Ureter (tissue), 1 donor: ENCODE measurements at places on chromosomes 4 and X. TPM values are rescaled to one million over a fixed set of nuclear protein-coding genes. Genes with fewer than 3 reads are reported as not detected.

DNA sequence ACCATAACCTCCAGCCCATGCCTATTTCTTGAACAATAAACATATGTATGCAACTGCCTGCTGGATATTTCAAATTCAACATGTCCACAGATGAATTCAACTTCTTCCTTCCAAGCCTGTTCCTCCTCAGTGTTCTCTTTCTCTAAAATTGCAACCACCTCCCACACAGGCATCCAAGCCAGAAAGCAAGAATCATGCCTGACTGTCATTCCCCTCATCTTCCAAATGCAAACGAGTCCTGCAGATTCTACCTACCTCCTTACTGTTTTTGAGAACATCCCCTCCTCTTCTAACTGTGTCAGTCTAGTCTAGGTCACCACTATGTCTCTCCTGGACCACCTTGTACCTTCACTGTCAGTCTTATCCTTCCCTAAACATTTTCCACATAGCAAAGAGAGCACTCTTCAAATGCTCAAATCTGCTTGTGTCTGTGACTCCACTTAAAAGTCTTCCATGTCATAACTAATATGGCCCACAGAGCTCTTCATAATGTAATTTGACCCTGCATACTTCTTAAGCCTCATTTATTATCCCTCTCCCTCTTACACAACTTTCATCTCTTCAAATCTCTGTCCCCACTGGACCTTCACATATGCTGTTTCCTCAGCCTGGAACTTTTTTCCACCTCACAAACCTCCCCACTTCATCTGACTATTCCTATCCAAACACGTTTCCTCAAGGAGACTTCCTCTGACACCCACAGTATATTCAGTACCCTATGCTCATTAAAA lies 25.7 kb downstream of the MAPK10 start:
- no peak for DNase-seq

Gene GUCY1B1
- total RNA-seq, result 10.1 TPM

Gene LEF1
- total RNA-seq, result 20.7 TPM

Gene CXCL3
- not detected for total RNA-seq

DNA sequence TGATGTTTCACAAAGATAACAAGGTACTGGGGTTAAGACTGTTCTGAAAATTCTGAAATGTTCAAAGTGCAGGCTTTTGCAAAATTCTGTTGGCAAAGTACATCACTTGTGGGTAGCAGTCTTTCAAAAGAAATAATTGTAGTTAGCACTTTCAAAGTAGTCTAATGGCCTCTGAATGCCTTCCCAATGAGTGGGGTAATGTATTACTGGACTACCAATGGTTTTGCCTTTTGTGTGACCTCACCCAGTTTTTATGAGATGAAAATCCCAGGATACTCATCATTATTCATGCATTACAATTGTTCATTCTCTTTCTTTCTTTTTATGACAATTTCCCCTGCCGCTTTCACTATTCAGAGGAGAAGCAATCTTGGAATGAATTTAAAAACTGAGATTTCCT lies 686.1 kb downstream of the GLUD2 start:
- DNase-seq, result no peak

- peak; percentile 90 for DNase-seq
These were observed 25.8 kb upstream of the CHRNA9 start for GRCh38 chr4:40309250-40309774.

GRCh38 chrX:45592101-45592500 lies 391.4 kb upstream of the DIPK2B start:
- no peak for DNase-seq

GRCh38 chr4:120858776-120859175 lies 63.8 kb downstream of the PRDM5 start:
- no peak for DNase-seq

Gene GLRB
- total RNA-seq, result 2.4 TPM

DNA sequence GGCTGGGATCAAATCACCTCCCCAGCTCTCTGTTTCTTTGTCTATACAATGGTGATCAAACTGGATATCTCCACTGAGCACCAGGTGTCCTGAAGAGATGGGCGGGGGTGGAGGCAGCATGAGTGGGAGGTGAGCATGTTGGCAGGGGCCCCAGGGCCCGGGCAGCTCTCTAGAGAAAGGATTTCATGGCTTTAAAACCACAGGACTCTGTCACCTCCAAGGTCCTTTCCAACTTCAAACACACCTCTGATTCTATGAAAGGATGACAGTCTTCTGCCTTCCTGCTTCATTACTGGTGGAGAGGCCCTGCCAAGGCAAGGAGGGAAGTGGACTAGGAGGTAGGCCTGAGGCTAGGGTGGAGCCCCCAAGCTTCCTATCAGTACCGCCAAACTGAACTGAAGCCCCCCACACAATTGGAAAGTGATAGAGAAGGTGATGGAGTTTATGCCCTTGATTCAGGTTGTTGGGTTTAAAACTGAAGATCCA lies 38.6 kb downstream of the TRIM2 start:
- no peak for DNase-seq

GRCh38 chr4:164169591-164169990 lies 584.3 kb upstream of the SMIM31 start:
- no peak for DNase-seq

Gene NPY1R
- total RNA-seq, result 4.5 TPM

Gene FHIP1A
- 25.0 TPM for total RNA-seq

Gene LRIT3
- 0.65 TPM for total RNA-seq

GRCh38 chr4:141890279-141890678 lies 253.9 kb downstream of the IL15 start:
- DNase-seq, result no peak

GRCh38 chrX:150161193-150161592 lies 201.9 kb upstream of the MAMLD1 start:
- DNase-seq, result no peak

DNA sequence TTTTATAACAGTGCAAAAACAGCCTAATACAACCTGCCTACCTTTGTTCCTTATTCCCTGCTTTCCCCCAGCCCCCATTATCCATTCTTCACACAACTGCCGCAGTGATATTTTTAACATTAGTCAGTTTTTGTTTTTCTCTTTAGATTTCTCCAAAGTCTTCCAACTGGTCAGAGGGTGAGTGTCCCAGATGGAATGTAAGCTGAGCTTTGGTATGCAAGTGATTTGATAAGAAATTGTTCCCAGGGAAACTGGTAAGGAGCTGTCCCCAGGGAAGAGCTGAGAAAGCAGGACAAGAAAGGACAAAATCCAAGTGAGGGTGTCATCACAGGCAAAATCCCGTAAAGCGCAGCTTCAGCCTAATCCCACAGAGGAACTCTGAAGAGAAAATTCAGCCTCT lies 475.5 kb upstream of the ADGRL3 start:
- no peak for DNase-seq

- DNase-seq, result no peak
These were observed 26.4 kb upstream of the REPS2 start for GRCh38 chrX:16920075-16920474.

Gene FAM184B
- not detected for total RNA-seq

Gene GDPD2
- 1.5 TPM for total RNA-seq

Gene AKAP14
- not detected for total RNA-seq

Gene FAT1
- 185 TPM for total RNA-seq

DNA sequence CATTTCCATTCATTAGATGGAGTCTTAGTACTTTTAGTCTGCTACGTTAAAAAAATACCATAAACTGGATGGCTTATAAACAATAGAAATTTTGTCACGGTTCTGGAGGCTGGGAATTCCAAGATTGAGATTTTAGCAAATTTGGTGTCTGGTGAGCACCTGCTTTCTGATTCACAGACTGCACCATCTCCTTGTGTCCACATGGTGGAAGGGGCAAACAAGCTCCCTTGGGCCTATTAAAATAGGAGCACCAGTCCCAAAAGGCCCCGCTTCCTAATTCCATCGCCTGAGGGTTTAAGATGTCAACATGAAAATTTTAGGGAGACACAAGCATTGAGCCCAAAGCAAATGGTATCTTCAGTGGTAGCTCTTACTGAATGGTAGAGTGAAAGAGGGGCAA lies 120.5 kb upstream of the MAP9 start:
- no peak for DNase-seq

Gene GPC4
- 8.0 TPM for total RNA-seq

- no peak for DNase-seq
These were observed 34.6 kb upstream of the TBC1D9 start for GRCh38 chr4:140790765-140791164.

DNA sequence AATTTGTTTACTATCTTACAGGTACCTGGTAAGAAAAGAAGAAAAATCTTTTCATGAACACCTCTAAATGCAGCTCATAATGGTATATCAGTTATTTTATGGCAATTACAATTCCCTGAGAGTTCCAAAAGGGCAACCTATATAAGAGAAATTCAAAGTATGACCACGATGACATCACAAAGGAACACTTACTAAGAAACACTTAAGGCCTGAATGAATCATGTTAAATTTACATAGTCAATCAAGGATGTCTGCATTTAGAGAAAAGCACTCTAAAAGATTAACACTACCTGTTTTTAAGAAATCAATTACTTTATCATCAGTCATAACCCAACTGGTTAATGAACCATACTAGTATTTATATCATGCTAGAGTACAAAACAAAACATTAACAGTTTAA lies 63.9 kb downstream of the LCORL start:
- DNase-seq, result no peak

DNA sequence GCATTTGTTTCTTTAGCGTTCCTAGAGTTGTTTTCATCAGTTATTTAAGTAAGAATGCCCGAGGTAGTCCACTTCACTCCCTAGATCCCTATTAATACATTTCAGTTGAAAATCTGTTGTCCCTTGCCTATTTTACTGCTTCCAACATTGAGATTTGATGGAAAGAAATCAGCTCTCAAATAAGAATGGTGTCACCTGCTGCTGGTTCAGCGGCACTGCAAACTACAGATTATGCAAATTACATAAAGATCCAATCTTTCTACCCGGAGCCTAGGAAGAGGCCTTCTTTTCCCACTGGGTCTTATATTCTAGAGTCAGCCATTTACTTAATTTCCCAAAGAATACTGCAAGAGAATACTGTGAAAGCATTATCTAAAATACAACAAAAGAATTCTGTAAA lies 597.6 kb upstream of the MAGEB2 start:
- DNase-seq, result no peak

DNA sequence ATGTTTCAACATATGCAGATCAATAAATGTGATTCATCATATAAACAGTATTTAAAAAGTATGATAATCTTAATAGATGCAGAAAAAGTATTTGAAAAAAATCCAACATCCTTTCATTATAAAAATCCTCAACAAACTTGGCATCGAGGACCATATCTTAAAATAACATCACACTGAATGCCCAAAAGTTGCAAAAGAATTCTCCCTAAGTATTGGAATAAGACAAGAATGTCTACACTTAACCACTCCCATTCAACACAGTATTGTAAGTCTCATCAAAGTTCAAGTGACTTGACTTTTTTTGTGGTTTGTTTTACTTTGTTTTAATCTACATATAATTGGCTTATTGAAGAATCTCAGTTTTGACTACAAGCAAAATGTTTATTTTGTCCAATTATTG lies 779.0 kb upstream of the SLIT2 start:
- no peak for DNase-seq

DNA sequence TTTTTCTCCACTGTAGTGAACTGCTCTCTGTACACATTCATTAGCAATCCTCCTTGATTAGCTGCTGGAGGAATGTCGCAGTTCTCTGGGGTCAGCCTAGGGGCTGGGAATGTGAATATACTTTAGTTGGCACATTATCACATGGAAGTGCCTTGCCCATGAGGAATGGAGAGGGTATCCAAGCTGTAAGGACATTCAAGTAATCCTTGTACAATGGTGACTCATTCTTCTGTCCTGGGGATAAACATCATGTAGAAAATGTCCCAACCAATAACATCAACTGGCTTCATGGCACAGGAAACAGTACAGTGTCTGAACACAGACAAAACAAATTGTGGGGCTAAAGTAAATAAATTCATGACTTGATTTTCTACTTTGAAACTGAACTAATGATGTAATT lies 147.1 kb downstream of the GLRA2 start:
- DNase-seq, result no peak

Gene GSPT2
- total RNA-seq, result 12.0 TPM

Gene MUC7
- total RNA-seq, result not detected

Gene UNC5C
- 6.2 TPM for total RNA-seq

Gene HSFX4
- total RNA-seq, result not detected

Gene F9
- total RNA-seq, result not detected

DNA sequence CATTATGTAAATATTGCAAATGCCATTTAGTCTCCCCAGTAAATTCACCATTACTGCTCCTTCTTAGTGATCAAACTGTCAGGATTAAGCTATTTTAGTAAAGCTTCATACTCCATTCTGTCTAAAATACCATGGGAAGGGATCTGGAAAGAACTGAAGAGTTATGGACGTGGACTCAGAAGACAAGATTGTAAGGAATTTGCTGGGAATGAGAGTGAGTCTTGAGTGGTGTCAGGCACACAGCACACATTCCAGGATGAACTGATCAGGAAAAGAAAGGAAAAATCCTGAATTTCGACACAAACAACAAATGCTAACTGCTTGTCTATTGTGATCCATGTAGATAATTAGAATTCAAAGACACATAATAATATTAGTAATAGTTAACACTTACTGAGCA lies 311.0 kb downstream of the CENPC start:
- no peak for DNase-seq

DNA sequence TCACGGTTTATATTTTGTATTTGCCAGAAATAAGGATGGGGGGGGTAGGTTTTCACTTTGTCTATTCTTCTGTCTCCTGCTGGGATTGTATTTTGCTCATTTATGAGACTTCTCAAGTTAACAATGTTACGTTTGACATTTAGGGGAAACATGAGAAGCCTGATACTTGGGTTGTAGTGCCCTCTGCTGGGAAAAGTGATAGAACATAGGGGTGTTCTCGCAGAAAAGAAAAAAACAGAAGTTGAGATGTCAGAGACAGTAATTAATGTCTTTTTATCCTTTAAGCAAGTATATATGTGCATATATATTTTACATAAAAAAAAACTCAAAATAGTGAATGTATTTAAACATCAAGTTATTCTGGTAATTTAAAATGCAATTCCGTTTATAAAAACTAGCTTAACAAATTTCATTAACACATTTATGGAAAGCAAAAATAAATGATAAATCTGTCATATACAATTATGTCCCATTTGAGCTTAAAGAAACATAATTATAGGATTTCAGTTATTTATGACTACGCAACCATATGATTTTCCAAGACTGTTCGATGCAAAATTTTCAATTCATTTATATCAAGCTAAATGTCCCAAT lies 46.0 kb upstream of the TMPRSS11F start:
- no peak for DNase-seq

DNA sequence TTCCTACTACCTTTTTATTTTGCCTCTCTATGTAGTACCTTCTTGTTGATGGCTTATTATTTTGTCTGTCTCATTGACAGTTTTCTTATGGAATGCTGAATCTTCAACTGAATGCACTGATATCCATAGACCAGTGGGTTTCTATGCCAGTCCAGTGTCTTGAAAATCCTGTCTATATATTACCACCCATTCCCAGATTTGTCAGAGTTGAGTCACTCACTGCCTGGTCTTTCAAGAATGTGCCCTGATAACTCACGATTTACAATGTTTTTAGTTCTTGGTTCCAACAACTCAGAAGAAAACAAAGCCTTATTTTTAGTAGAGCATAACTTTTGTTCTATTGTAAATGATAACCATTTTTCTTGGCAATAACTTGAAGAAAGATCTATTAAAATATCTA lies 606.0 kb upstream of the PITX2 start:
- no peak for DNase-seq
